Stimulated activated CD4-positive, alpha-beta T cell treated with anti-CD3 and anti-CD28 coated beads, TNF-alpha, amount 100 ng/mL, for 48 hours (primary cell): ENCODE measurements at places on chromosomes 7 and 10.

- no peak for DNase-seq
Measured at GRCh38 chr10:8410506-8410905, 356.0 kb downstream of the GATA3 start.

- no peak for DNase-seq
Measured at GRCh38 chr10:5760515-5760914, 52.7 kb downstream of the GDI2 start.

DNA sequence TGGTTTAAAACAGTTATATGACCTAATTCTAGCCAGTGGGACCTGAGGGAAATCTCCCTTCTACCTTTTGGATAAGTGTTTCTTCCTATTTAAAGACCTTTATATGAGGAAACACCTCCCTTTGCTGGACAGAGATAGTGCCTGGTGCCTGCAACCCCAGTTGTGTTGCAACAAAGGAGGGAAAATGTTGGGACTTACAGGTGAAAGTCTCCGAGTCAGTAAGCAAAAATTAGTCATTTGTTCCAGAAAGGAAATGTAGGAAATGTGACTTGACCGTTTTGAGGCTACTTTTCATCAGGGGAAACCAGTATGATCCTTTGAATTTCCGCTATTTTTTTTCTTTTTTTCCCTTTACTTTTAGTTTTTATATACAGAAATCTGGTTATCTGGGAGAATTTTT is 165.5 kb downstream of the DKK1 start:
- no peak for DNase-seq

DNA sequence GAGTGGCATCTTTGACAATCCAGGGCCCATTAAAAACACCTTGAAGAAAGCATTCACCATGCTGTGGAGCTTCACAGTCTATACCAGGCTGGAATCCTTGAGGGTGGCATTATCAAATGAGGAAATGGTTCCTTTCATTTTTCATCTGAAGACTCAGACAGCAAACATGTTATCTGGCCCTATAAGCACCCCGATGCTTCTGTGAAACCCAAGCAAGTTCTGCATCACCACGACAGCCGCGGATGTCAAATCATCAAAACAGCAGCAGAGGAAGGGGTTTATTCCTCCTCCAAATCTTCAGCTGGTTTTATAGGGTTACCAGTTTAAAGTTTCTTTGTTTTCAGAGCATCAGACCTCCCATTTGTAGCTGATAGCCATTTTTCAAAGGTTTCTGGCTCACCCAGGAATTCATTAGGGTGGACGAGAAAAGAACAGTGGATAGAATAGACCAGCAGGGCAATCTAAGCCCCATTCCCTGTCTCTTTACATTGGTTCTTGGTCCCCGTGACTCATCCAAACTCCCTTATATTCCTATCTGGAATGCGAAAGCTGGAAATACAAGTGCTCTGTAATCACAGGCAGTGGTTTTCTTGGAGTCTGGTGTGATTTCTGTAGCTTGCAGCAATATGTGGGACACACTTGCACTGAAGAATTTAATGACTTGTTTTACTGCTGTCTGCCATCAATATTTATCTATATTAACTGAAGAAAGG is 217.9 kb downstream of the SKAP2 start:
- DNase-seq = no peak

- DNase-seq = no peak
Measured at GRCh38 chr7:41467596-41467995, 235.3 kb downstream of the INHBA start.
